ENCODE measurements at places on chromosomes 12 and 14. TPM values are rescaled to one million over a fixed set of nuclear protein-coding genes. Genes with fewer than 3 reads are reported as not detected.

The CLIP1 gene
- 59.2 TPM for total RNA-seq

The NTN4 gene
- 122 TPM for total RNA-seq

The OR6C4 gene
- not detected for total RNA-seq

The FOXN4 gene
- not detected for total RNA-seq

The PGF gene
- 209 TPM for total RNA-seq

The BCL7A gene
- 7.7 TPM for total RNA-seq

The CELA1 gene
- total RNA-seq, result not detected

The EML5 gene
- under 0.01 TPM for total RNA-seq

The TDRD9 gene
- total RNA-seq, result 0.92 TPM

The KRT81 gene
- not detected for total RNA-seq

The WNT1 gene
- total RNA-seq, result not detected

The ACOT4 gene
- total RNA-seq, result 1.5 TPM

The TAS2R19 gene
- total RNA-seq, result 4.1 TPM

The SNAPC1 gene
- total RNA-seq, result 12.3 TPM

The SERPINA12 gene
- total RNA-seq, result not detected

The POTEM gene
- total RNA-seq, result not detected

The DNAI7 gene
- total RNA-seq, result not detected

The MUCL1 gene
- not detected for total RNA-seq

The EMC9 gene
- 27.6 TPM for total RNA-seq

The GYS2 gene
- not detected for total RNA-seq

The GPD1 gene
- total RNA-seq, result not detected

The OR6C2 gene
- total RNA-seq, result not detected

The SLC5A8 gene
- not detected for total RNA-seq

The HCAR1 gene
- total RNA-seq, result under 0.01 TPM

The SYNDIG1L gene
- not detected for total RNA-seq

The NPC2 gene
- total RNA-seq, result 238 TPM

The COQ10A gene
- 7.3 TPM for total RNA-seq

The CLEC2A gene
- not detected for total RNA-seq

The CAPZA3 gene
- total RNA-seq, result not detected

All from pulmonary artery endothelial cell (primary cell).